ENCODE measurements at places on chromosomes 6 and 20. TPM values are rescaled to one million over a fixed set of nuclear protein-coding genes. Genes with fewer than 3 reads are reported as not detected.

The MUC22 gene
- total RNA-seq = not detected

DNA sequence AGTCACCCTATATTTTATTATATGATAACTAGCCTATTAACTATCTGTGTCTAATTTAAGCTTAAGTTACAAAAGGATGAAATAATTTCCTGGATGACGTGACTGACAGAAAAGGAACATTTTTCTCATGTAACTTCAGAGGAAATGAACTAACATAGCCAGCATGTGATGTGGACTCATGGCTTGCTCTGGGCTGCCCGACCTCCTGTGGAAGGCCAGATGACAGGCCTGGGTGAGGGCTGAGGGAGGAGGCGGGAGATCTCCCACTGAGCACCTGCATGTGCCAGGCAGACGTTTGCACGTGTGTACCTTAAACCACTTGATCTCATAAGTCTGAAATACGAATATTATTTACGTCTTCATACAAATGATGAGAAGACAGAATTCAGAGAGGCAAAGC lies 321.1 kb downstream of the SYNE1 start:
- peak; percentile 27 for DNase-seq

The RNF5 gene
- total RNA-seq = 102 TPM

DNA sequence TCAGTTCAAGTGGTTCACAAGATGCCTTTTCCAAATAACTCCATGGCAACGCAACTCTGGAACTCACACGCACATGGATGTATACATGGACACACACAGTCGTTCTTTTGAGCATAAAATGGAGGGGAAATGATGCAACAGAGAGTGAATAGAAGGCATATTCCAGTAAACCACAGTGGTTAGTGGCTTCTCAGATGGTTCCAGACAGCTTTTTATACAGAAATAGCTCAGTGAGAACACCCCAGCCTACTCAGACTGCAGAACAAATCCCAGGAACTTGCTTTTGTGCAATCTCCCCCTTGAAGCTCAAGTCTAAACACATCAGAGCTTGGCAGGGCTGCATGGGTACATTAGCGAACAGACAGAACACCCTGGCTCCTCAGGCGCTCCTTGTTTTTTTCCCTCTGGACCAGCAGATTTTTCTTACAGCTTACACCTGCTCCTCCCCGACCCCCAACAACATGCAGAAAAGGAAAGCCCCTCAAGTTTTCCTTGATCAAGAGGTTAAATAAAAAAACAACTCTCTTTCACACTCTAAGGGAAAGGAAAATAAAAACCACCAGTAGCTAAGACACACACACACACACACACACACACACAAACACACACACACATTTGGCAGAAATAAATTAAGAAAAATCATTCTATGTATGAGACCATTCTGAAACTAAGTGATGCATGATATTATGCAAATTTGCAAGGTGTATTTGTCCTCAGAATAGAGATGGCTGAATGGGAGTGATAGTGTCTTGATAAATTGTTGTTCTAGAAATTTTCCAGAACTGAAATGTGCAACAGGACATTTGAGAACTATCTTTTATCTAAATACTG lies 51.2 kb upstream of the RANBP9 start:
- DNase-seq = peak; percentile 39

The CLPSL2 gene
- not detected for total RNA-seq

GRCh38 chr6:30158475-30159040 lies 2.5 kb downstream of the TRIM10 start:
- DNase-seq = no peak

- peak; percentile 3 for DNase-seq
Measured at GRCh38 chr20:35952480-35953386, 1.6 kb downstream of the SCAND1 start.

DNA sequence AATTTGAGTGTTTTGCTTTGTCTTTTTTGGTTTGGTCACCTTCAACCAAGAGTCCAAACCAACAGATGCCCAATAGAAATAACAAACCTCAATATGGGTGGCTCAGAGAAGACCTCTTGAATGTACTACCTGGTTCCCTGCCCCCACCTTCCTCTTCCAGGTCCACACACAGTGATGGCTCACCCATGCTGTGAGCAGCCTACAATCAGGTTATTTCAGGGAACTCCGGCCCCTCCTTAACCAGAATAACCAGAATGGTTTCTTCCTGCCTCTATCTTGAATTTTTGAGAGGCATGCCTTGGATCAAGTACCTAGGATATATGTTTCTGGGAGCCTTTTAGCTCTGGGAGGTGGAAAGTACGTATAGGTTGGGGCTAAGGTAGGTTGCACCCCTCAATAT lies 327.1 kb upstream of the PRDM1 start:
- no peak for DNase-seq

GRCh38 chr6:2680264-2680922 lies 70.3 kb downstream of the MYLK4 start:
- no peak for DNase-seq

DNA sequence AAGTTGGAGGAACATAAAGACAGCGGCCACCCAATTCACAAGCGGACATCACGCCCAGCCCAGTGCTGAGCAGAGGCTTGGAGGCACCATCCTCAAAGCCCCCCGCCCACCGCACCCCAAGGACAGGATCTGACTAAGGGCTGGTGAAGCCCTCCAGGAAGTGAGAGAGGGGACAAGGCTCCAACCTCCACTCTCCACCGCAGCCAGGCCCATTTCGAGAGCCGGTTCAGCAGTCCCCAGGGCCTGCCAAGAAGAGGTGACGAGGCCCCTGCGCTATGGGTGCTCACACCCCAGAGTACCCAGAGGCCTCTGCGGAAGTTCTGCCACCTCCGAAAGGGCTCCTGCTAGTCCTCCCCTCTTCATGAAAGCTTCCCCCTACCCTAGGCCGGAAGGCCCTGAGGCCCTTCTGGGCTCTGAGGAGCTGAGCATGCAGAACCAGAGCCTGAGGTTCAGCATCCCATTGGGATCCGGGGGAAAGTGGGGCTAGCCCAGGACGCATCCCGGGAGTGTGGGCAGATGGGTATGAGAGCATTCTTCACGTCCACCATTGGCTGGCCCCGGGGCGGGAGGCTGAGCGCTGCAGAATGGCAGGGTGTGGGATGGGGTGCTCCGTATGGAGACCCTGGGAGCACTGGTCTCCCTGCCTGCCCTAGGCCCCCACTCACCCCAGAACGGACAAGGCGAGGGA lies 2.5 kb downstream of the GRM4 start:
- no peak for DNase-seq

DNA sequence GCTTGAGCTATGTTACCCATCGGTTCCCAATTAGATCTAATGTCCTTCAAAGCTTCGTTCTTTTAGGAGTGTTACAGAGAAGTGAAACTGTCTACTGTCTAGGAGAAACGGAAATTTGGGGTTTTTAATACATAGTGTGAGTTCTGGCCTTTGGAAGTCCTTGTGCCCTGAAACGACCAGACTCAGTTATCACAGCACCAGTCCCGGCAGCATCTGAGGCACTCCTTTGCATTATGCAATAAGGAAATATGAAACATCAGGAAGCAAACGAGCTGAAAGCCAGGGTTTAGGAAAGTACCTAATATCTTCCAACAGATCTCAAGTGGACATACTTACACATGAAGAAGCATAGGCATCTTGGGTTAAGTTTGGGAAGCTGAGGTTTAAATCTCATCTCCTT lies 61.8 kb upstream of the ADGRF1 start:
- no peak for DNase-seq

The OPRM1 gene
- not detected for total RNA-seq

The FRK gene
- 2.5 TPM for total RNA-seq

- DNase-seq = no peak
Measured at GRCh38 chr6:19643287-19643686, 193.9 kb upstream of the ID4 start.

- DNase-seq = peak; percentile 54
Measured at GRCh38 chr20:10427060-10427692, 6.8 kb downstream of the MKKS start.

- no peak for DNase-seq
Measured at GRCh38 chr20:61253640-61254511, 1.8 kb downstream of the CDH4 start.
